ENCODE measurements at places on chromosomes 16 and 17. TPM values are rescaled to one million over a fixed set of nuclear protein-coding genes. Genes with fewer than 3 reads are reported as not detected.

CYLD gene
- total RNA-seq: 63.2 TPM

ITGB4 gene
- 1.6 TPM for total RNA-seq

FBXL16 gene
- 1.4 TPM for total RNA-seq

CEP295NL gene
- not detected for total RNA-seq

CIBAR2 gene
- total RNA-seq: not detected

All from GM12878 (cell line).